Lower leg skin (tissue), 4 donors: ENCODE measurements at places on chromosomes 11 and 22.
A peak's percentile ranks its signal among the peaks of the same experiment; 100 is the strongest.

- no peak for DNase-seq
Measured at GRCh38 chr11:117604336-117604995, 192.6 kb downstream of the DSCAML1 start.

DNA sequence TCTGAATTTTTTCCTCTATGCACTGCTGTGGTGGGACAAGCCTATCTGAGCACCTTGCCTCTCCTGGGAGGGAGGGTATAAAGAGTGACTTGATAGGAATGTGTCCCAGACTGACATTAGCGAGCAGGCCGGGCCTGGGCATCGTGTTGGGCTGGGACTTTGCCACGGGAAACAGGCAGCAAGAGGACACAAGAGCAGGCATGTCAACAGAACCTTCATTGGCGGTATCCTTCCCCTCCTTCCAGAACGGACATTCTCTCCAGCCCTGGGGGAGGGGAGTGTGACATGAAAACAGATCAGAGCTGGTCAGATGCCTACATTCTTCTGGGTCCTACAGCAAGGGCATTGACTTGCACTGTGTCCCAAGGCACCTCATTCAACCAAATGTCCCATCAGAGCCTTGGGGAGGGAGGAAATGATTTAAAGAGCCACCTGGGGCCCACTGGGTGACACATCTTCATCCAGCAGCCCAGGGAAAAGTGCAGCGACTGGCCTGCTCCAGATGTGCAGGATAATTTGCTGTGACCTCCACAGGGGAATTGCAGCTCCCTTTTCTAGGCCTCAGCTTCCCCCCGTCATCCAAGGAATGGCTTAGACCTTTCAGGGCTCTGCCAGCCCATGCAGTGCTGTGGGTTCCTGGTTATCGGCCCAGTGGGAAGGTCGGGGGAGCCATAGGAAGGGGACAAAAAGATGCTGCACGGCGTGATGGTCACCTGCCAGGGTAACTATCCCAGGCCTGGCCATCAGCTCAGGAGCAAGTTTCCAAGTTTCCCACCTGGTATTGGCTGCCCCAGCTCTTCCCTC, 21.8 kb upstream of the UVRAG start:
- DNase-seq = no peak

DNA sequence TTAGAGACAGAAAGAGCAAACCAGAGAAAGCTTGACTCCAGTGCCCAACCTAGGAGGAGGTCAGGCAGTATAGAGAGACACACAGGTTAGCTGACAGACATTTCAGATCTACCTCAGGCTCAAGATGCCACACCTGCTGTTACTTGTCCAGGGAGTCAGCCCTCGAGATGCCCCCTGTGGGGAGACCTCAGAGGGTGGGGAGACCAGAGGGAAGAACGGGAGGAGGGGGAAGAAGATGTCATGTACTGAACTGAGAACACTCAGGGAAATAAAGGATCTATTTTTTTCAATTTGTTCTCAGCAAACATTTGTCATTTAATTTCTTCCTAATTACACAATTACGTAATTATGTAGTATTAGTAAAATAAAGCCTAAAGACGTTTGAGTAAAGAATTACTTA, 196.3 kb upstream of the CADM1 start:
- no peak for DNase-seq

DNA sequence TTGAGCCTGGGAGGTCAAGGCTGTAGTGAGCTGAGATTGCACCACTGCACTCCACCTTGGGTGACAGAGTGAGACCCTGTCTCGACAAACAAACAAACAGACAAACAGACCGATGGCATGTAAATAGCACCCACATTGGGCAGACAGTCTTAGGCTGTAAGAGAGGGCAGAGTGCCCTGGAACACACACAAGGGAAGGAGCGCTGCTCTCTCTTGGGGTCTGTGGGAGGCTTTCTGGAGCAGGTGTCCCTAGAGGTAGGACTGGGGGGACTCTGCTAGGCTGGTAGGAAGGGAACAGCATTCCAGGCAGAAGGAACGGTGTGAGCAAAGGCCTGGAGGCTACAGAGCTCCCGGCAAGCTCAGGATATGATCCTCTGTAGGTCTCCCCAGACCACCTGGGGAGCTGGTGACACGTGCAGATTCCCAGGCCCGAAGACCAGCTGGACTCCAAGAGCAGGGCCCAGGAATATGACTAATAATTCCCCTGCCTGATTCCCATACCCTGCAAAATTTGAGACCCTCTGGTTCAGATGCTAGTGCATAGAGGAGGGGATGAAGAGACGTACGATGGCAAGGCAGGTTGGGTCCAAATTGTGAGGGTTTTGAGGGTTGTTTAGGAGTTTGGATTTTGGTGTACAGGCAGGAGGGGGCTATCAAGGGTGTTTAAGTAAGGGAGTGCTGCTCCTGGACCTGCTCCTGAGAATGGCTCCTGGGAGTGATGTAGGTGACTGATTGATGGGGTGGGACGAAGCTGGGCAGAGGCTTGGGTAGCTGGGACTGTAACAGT, 11.6 kb downstream of the SMIM38 start:
- DNase-seq = no peak

DNA sequence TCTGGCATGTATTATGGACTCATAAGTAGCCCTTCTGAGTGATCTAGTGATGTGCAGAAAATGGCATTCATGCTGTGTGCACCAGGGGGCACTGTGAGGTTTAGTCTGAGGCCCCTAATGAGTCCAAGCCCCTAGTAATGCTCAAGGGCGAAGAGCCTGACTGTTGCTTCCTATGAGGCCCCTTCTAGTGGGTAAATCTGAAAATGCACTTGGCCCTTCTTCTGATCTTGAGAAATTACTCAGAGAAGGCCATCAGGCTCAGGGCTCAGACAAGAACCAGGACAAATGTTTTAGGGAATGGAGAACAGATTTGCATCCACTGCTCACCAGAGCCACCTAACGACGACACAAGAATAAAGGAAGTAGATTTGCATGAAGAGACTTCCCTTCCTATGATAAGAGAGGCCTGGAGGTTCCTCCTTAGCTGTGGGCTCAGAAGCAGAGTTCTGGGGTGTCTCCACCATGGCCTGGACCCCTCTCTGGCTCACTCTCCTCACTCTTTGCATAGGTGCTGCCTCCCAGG, 75.8 kb downstream of the GGTLC2 start:
- DNase-seq = no peak

DNA sequence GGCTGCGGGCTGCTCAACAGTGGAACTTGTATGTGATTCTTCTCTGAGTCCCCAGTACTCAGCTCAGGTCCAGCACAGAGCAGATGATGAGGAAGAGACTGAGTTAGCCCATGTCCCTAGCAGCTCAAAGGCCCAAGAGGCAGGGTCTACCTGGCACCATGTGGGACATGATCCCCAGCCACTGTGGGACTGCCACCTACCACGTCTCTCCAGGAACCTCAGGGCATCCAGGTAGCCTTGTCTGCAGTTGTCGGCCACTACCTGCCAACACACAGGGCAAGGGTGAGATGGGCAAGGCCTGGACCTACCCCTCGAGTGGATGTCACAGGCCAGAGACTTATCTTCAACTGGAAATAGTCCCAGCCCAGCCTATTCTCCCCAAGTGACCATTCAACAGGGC, 4.4 kb downstream of the PNPLA5 start:
- no peak for DNase-seq

GRCh38 chr11:66467756-66468155, 1.1 kb downstream of the PELI3 start:
- no peak for DNase-seq

DNA sequence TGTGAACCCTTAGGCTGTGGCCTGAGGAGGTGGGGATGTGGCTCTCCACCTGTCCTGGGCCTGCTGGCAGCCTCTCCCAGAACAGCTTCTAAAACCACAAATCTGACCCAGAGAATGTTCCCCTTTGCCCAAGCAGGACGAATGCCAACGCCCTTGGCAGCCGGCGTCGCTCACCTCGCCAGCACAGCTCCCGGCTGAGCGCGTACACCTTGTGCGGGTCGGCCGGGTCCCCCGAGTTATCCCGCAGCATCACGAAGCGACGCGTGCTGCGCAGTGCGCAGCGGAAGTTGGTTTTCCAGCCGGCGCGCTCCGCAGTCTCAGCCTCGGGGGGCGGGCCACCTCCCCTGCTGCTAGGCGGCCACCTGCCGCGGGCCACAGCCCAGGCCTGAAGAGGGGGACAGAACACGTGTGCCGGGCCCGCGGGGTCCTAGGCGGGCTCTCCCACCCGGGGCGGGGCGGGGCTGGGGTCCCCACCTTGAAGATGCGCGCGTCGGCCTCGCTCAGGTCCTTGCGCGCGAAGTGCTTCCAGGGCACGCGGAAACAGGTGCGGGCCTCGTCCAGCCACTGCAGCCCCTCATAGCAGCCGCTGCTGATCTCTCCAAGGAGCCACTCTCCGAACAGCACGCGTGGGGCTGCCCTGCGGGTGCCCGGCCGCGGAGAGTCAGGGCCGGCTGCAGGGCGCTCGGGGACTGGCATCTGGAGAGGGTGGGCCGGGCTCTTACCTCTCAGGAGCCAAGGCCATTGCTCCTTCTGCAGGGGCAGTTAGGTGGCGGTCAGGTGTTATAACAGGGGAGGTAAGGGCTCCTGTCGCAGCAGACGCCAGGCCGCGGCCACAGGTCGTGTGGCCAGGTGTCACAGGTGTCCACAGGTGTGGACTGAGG, 887 bp downstream of the IRF7 start:
- DNase-seq = peak; percentile 86

DNA sequence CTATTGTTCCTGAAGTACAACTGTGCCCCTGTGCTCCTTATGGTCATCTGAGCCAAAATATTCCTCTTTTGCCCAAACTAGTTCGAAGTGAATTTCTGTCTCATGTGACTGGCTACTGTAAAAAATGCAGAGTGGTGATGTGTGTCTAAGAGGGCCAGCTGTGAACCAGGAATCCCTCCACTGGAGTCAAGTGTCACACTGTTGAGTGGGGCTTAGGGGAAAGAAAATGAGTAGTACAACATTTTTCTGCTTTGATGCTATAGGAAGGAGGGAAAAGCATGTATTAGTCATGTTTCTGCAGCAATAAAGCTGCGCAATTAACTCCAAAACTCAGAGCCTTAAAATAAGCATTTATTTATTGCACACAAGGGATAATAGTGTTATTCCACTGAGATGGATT, 39.8 kb upstream of the HMGXB4 start:
- DNase-seq = no peak

DNA sequence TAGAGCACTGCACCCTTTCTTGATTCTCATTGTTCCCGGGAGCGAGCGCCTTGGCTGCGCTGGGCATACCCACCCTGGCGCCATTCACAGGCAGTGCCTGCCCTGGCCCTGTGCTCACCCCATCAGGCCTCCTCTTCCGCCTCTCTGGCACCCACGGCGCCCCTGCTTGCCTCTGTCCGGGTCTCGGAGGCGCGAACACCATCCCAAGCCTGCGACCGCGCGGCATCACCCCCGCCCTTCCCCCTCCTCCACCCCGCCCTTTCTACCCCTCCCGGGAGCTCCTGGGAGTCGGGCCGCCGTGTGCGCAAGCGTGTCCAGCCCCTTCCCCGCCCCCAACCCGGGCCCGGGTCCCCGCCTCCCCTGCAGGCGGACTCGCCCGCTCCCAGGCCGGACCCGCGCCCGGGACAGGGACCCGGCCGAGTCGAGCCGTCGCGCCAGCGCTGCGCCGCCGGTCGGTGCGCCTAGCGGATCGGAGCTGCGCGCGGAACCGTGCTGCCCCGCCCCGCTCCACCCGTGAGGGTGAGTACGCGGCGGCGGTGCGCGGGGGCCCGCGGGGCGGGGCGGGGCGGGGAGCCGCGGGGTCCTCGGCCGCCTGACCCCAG, at the start of gene ST3GAL4:
TSS of gene ST3GAL4 (plus strand) at position 363 of the 602 bp plus-strand sequence. CDS start 50,470 bp downstream, outside the sequence.
- peak; percentile 51 for DNase-seq

- no peak for DNase-seq
Measured at GRCh38 chr11:116300232-116300631, 472.6 kb downstream of the BUD13 start.

GRCh38 chr11:64358907-64359711, at the start of gene RPS6KA4:
RPS6KA4 (plus strand) TSS chr11:64359162; CDS start chr11:64359236, 74 bp downstream.
- no peak for DNase-seq

- DNase-seq = no peak
Measured at GRCh38 chr11:12160680-12161079, 50.3 kb downstream of the MICAL2 start.

GRCh38 chr22:42926104-42926503, 69.0 kb upstream of the ARFGAP3 start:
- DNase-seq = no peak

GRCh38 chr11:44469412-44469811, 96.1 kb upstream of the CD82 start:
- DNase-seq = no peak

DNA sequence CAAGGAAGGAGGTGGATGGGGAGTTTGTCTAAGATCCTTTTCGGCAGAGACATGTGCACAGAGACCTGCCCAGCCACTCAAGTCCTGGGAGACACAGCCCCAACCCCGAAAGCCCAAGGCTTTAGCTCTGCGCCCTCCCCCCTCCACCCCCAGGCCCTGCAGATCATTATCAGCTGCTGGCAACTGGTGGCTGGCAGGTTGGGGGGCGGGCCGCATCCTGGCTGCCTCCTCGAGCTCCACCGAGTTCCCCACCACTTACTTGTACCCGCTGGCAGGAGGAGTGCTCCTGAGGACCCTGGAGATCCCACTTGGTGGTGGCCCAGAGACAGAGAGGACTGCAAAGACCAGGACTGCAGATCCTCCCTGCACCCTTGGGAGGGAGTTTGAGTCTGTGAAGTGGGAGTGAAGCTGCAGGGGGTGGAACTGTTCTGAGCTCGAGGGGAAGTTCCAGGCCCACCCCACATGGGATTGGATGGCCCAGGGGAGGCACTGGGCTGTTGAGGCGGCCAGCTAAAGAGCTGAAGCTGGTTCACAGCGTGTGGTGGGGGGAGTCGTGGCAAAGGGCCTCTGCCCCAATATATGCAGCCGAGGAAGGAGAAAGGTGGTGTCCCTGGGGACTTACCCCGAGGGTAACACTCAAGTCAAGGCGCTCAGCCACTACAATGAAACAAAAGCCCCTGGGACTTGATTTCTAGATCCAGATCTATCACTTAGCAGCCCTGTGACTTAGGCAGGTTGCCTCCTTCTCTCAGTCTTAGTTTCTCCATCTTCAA, 19.9 kb upstream of the CCDC86 start:
- DNase-seq = no peak

DNA sequence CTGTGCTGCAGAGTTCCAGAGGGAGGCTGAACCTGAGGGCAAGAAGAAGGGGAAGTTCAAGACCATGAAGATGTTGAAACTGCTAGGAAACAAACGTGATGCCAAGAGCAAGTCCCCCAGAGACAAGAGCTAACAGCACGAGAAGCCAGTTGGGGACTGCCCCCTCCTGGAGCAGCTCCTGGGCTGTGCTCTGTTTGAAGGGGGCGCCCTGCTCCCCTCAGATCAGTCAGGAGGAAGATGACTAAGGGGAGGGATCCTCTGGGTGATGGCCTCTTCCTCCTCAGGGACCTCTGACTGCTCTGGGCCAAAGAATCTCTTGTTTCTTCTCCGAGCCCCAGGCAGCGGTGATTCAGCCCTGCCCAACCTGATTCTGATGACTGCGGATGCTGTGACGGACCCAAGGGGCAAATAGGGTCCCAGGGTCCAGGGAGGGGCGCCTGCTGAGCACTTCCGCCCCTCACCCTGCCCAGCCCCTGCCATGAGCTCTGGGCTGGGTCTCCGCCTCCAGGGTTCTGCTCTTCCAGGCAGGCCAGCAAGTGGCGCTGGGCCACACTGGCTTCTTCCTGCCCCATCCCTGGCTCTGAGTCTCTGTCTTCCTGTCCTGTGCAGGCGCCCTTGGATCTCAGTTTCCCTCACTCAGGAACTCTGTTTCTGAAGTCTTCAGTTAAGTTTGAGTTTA, 12.6 kb downstream of the C22orf23 start:
- DNase-seq = no peak
